Osteocyte (in vitro differentiated cells): ENCODE measurements at places on chromosomes 16 and 17. TPM values are rescaled to one million over a fixed set of nuclear protein-coding genes. Genes with fewer than 3 reads are reported as not detected.

- H3K36me3 ChIP-seq = peaks cover 10% of the 10 kb centered on the region
- peak overlapping the region; percentile 31 for H3K27ac ChIP-seq
- no peaks in the 10 kb centered on the region for H3K27me3 ChIP-seq
These were observed 21.3 kb downstream of the GNA13 start for GRCh38 chr17:65035191-65035590.

Gene RPS15A
- 1,200 and 1,259 TPM in 2 replicates for total RNA-seq

Gene HCRT
- total RNA-seq = not detected in 2 replicates

- H3K27ac ChIP-seq = no peak overlapping the region
- H3K27me3 ChIP-seq = no peaks in the 10 kb centered on the region
- peaks cover 10% of the 10 kb centered on the region for H3K4me1 ChIP-seq
- no peak for DNase-seq
- peaks cover 5% of the 10 kb centered on the region for H3K36me3 ChIP-seq
These were observed 158.9 kb upstream of the NOL11 start for GRCh38 chr17:67558740-67559380.

GRCh38 chr16:69123910-69124309 lies 8.5 kb downstream of the CHTF8 start:
- no peak for DNase-seq
- H3K4me1 ChIP-seq = peaks cover 4% of the 10 kb centered on the region
- H3K4me3 ChIP-seq = no peak overlapping the region
- no peak overlapping the region for H3K27ac ChIP-seq
- no peaks in the 10 kb centered on the region for H3K27me3 ChIP-seq

- H3K4me3 ChIP-seq = no peak overlapping the region
- peaks cover 43% of the 10 kb centered on the region for H3K4me1 ChIP-seq
- no peak for DNase-seq
- H3K27ac ChIP-seq = peak overlapping the region; percentile 31
- no peaks in the 10 kb centered on the region for H3K27me3 ChIP-seq
These were observed 190.2 kb downstream of the PRKCA start for GRCh38 chr17:66492561-66493005.

Gene NMRAL1
- 55.0 and 61.4 TPM in 2 replicates for total RNA-seq

DNA sequence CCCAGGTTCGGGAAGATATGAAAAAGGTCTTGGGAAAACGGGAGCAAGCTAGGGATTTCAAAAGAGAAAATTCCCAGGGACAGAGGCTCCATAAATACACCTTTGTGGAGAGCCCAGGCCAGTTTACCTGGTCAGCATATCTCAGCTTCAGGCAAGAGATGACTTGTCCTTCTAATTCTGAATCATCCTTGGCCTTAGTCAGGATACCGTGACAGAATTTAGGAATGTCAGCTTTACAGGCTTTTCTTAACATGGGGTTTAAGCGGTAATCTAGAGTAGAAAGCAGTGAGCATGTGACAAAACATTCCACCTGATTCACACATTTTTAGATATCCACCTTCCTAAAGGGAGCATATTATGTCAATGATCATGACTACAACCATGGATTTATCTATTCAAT lies 41.1 kb upstream of the CLEC18B start:
- H3K27me3 ChIP-seq = no peaks in the 10 kb centered on the region
- no peak for DNase-seq
- no peaks in the 10 kb centered on the region for H3K4me1 ChIP-seq
- no peak overlapping the region for H3K27ac ChIP-seq
- no peak overlapping the region for H3K4me3 ChIP-seq

- peaks cover 3% of the 10 kb centered on the region for H3K4me1 ChIP-seq
- DNase-seq = no peak
- H3K27me3 ChIP-seq = peaks cover 2% of the 10 kb centered on the region
- H3K4me3 ChIP-seq = no peak overlapping the region
- no peak overlapping the region for H3K27ac ChIP-seq
- H3K36me3 ChIP-seq = no peaks in the 10 kb centered on the region
These were observed 130.8 kb upstream of the RCVRN start for GRCh38 chr17:10035885-10036284.

- H3K36me3 ChIP-seq = no peaks in the 10 kb centered on the region
- no peak overlapping the region for H3K4me3 ChIP-seq
- H3K27me3 ChIP-seq = no peaks in the 10 kb centered on the region
These were observed 12.9 kb upstream of the CMIP start for GRCh38 chr16:81431554-81432353.

DNA sequence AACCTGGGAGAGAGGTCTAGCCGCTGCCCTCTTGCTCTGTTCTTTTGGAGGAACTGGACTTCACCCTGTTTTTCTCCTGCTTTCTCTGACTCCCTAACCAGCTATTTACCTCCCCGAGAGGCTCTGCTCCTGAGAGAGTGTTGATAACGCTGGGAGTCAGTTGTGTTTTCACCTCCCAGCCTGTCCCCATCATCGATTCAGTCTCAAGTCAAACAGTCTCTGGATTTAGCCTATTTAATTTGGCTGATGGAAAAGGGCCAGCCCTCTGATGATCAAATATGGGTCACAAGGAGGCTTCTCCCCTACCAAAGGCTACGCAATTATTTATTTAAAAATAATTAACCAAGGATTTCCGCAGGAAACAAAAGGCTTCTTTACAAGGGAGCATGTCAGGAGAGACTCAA lies 31.8 kb downstream of the HNF1B start:
- no peaks in the 10 kb centered on the region for H3K27me3 ChIP-seq
- no peaks in the 10 kb centered on the region for H3K36me3 ChIP-seq
- H3K4me1 ChIP-seq = peaks cover 42% of the 10 kb centered on the region
- peak overlapping the region; percentile 41 for H3K27ac ChIP-seq

DNA sequence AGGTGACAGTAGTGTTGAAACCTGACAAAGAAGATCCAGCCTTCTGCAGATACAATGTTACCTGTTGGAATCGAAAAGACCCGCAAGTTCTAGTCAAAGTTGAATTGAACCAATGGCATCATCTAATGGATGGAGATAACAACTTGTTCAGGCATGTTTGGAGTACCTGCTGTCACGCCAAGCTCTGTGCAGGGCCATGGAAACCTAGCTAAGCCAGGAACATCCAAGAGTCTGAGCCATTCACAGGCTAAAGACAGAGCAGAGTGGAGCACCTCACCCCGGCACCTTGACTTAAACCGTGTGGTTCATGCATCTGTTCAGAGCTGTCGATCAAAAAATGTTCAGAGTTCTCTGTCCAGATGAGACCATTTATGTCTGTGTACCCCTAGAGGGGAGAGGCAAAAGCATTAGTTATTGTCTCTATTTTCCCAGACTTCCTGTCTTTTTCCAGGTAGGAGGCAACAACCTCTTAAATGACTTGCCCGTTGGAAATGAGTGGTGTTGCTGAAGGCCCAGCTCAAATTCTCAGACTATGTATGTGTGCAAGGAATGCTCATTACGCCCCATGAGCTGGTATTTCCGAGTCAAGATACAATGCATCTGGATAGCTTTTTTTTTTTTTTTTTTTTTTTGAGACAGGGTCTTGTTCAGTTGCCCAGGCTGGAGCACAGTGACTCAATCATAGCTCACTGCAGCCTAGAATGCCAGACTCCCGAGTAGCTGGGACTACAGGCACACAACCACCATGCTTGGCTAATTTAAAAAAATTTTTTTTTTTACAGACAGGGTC lies 44.9 kb upstream of the XYLT1 start:
- H3K4me3 ChIP-seq = no peak overlapping the region
- no peak overlapping the region for H3K27ac ChIP-seq
- DNase-seq = no peak
- H3K27me3 ChIP-seq = no peaks in the 10 kb centered on the region

Gene USP6
- 0.13 and 0.16 TPM in 2 replicates for total RNA-seq

DNA sequence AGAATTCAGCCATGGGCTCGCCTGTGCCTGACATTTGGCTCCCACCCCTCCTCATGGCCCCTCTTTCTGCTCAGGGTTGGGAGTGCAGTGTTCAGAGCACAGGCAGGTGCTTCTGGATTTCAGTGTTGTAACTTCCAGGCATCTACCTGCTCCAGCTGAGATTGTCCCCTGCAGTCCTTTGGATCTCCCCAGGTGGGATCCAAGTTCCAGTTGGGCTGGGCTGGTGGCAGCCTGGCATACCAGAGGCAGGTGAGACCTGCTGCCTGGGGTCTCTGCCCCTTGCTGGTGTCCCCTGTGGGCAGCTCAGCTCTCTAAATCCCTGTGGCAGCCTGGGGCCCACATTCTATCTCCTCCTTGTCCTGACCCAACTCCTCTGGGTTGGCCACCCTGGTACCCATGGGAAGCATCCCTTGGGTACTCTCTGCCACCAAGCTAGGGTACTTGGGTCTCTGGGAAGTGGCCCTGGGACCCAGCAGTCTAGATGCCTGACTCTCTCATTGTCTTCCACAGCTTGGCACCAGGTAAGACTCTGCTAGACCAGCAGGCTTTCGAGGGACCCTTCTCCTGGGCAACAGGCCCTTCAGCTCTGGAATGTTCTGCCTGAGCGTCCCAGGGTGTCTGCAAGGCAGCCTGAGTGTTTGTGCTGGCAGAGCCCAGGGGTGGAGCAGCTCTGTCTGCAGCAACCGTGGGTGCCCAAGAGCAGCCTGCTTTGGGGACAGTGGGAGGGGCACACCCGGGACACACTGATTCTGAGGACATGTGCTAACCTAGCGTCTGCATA lies 42.5 kb downstream of the DNAH17 start:
- DNase-seq = no peak
- H3K27ac ChIP-seq = no peak overlapping the region
- no peak overlapping the region for H3K4me3 ChIP-seq
- no peaks in the 10 kb centered on the region for H3K27me3 ChIP-seq

DNA sequence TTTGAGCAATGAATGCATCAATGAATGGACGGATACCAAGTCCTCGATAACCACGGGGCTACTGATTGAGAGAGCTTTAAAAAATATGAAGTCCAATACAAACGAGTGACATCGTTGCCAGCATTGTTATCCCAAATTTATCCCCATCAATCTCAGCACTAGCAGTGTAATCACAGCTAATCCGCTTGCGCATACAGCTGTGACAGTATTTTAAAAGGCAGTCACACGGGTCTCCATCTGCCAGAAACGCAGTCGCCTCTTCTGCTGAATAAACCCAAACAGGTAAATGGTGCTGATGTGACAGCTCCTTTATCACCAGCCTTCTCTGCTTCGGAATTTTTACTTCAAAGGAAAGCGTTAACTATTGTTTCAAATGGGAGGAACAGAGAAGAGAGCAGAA lies 311.1 kb downstream of the XYLT1 start:
- no peaks in the 10 kb centered on the region for H3K4me1 ChIP-seq
- H3K36me3 ChIP-seq = no peaks in the 10 kb centered on the region
- H3K27ac ChIP-seq = no peak overlapping the region
- no peak for DNase-seq
